Stimulated activated CD4-positive, alpha-beta T cell treated with anti-CD3 and anti-CD28 coated beads, Interleukin-4, amount 100 ng/mL, for 24 hours (primary cell): ENCODE measurements at places on chromosomes 7 and 10.

DNA sequence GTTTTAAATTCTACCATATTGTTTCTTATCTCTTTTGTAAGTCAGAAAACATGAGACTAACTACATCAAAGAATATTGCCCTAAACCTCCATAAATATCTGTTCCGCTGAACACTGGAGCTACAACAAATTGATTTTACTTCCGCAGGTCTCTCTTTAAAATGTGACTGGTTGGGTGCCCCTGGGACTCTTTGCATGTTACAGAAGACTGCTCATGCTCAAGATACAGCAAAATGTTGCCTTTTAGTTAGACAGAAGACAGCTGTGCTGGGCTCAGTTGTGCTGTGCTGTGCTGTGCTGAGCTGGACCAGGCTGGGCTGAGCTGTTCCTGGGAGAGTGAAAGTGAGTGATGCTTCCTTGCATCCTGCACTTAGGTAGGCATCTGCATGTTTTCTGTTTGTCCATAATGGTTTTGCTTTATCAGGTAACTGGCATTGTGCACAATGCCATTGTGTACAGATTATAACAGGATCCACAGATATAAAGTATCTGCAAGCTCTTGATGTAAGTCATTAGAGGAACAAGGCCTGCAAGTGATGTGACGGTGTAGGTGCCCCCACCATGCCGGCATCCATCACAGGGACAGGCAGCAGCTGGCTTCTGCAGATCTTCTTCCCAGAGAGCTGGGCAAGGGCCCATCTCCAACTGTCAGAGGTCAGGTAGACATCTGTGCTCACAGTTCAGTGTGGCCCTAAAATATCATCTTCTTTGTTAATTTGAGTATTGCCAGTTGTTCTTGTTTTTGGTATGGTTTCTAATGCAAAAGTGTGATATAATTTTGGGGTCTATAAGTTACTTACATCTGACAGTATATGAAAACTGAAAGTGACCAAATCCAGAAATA is 972.5 kb upstream of the CELF2 start:
- no peak for DNase-seq

DNA sequence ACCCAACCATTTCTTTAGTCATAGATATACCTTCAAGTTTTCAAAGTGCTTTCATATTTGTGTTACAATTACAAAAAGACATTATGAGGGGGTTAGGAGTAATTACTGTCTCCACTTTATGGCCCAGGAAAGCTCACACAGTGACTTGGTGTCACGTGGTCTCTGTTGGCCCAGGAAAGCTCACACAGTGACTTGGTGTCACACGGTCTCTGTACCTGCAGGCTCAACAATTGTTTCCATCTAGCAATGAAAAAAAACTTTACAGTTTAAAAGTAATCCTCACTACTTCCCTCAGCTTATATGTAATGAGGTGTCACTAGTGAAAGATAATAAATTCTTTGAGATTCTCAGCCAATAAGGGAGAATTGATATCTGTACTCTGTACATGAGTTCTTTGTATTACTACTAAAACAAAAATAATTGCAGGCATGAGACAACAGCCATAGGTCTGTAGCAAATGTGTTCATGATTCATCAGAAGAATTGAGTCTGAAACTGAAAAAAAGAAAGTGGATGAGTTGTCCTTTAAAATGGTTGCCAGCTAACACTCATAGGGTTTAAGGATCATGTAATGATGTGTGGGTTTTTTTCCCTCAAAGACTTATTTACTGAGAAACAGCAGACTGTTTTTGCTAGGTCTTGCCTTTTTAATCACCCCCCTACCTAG is 10.9 kb downstream of the OGDH start:
- peak; percentile 59 for DNase-seq

DNA sequence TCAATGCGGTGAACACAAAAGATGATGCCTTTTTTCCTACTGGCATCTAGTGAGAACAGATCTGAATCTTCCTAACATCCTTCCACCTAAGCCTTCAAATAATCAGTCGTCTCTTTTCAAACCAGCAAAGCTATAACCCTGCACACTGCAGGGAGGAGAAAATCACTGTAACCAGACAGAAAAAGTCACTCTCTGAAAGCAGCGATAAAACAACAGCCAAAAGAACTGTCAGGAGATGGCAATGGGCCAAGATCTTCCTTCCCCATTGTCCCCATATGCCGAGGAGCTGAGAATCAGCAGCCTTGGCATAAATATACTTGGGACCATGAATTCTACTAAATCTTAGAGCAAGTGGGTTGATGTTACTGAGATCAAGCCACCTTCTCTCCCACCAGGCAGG is 13.1 kb downstream of the FZD9 start:
- DNase-seq = no peak

DNA sequence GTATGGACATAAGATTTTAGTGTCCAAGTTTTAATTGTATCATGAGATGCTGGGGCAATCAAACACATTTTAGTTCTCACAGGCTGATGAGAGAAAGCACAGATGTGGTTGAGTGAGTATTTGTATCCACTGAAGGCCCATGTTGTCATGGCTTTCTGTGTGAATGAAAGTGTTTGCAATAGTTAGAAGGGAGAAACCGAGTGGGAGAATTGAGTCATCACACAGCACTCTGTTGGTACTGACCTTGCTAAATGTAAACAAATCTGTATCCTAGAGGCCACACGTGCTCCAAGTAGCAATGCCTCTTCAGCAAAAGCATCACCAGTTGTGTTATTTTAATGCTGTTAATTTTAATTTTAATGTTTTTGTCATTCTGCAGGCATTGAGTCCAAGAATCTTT is 121.2 kb downstream of the EMX2 start:
- no peak for DNase-seq

- DNase-seq = peak; percentile 59
Measured at GRCh38 chr10:123007558-123008354, 839 bp downstream of the IKZF5 start.

DNA sequence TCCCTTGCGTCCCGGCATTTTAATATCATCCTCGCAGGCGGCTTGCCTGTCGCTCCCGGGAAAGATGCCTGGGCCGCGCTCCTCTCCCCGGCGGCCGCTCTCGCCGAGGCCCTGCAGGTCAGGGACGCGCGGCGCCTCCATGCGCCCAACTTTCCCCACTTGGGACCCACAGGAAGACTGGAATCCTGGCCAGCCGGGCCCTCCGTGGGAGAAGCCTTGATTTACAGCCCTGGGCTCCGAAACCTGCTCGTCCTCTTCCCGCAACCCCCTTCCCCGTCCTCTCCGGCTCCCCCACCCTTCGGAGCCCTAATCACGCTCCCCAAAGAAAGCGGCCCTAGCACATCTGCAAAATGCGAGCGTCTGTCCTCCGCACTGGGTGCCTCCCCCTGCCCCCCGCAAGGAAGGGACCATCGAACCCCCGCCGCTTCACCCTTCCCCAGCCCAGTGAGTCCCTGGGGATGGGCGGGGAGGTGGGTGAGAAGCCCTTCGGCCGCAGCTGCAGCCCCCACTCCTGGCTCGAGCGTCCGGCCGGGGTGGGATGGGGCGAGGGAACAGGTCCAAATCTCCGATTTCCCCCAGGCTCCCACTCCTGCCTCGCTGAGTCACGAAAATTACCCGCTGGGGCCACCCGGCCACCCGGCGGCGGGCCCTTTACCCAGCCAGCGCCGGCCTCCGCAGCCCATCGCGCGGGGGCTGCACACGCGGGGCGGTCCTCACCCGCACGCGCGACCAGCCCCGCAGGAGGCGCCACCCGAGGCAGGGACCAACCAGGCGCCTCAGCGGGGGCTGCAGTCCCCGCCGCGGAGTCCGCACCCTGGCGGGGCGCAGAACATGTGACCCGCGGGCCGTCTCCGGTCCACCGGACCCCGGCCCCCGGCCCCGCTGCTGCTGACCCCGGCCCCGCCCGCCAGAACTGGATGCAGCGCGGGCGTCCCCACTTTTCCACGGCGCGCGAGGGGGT is 695 bp downstream of the HSPA12A start:
- no peak for DNase-seq

DNA sequence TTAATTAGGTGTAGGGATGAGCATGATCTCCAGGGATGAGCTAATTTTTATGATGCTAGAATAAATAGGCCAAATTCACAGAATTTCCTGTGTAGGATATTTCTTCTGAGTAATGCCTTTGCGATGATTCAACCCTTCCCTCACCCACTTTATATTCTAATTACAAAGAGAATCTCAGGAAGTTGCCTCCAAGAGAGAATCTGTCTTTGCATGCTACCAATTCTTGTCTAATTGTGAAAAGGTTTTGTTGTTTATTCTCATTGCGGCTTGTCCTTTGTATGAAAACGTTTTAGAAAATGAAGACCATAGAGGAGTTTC is 6.3 kb downstream of the C7orf57 start:
- DNase-seq = no peak

DNA sequence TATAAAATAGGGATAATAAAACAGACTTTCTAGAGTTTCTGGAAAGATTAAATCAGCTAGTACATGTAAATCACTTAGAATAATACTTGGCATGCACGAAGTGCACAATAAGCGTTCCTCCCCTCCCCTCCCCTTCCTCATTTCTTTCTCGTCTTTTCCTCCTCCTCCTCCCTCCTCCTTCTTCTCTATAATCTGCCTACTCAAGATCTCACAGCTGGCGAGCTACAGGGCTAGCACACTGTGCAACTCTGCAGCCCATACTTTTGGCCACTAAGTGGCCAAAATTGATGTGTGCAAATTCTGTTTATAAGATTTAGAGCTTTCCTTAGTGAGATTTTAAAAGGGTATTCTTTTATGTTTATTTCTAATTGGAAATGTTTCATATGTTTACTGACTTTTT is 565.3 kb downstream of the PHTF2 start:
- DNase-seq = no peak

DNA sequence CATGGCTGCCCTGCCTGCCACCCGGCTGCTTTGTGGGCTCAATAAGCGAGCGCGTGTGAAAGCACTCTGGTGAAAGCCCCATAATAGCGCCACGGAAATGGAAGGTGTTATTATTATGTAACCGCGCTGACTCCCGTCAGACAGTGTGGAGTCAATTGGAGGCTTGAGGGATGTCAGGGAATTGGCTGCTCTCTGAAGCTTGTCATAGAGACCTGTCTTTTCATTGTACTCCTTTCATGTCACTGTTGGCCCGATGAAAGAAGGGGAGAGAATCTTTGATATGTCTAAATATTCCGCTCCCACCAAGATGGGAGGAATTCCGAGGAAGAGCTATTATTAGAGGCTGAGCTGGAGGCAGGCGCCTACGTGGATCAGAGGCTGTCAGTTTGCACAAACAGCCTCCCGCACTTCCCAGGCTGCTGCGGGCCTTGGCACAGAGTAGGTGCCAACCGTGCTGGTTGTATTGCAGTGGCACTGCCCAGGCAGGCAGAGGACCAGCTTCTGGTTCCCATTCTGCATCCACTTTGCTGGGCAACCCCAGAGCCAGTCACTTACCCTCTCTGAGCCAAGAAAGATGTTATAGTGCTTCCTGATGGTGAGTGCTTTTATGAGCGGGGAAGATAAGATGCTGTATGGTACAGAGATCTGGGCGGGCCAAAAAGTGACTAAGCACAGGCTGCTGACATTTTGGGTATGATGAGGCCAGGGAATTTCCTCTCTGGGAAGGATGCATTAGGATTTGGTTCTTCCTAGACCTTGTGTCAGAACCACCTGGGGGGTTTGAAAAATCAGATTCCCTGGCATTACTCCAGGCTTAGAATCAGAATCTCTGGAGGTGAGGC is 151.4 kb downstream of the RPS24 start:
- no peak for DNase-seq

- DNase-seq = no peak
Measured at GRCh38 chr10:120689777-120690529, 161.2 kb upstream of the WDR11 start.

GRCh38 chr7:112202816-112203215 is 3.4 kb downstream of the DOCK4 start:
- peak; percentile 9 for DNase-seq

- DNase-seq = no peak
Measured at GRCh38 chr10:129968020-129968852, 4.2 kb upstream of the EBF3 start.

DNA sequence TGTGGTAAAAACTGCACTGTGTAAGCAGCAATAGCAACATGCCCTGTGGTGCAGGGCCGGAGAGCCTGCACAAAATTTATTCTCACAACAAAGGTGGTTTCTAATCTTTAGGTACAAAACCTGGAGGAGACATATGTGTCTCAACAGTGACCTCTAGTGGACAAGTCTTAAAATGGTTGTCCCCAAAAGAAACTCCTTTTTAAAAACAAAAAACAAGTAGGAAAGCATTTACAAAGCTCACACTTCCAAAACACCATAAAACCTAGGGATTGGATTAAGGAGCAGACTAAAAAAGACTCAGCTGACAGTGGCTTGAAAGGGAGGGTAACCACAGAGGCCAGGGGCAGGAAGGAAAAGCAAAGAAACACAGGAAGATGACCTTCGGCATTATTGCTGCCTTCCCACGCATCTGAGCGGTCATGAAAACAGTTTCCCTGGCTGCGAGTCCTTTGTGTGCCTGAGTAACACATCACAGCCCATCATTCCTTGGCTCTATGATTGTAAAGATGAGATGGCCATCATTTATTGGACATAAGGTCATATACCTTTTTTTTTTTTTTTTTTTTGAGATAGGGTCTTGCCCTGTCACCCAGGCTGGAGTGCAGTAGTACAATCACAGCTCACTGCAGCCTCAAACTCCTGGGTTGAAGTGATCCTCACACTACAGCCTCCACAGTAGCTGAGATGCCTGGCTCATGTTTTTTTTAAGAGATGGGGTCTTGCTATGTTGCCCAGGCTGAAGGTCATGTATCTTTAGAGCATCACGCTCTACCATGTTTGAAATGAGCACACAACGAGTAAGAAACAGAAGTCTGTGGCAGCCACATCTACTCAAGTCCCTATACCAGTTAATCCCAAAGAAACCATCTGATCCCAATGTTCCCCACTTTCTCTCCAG is 39.5 kb downstream of the RSU1 start:
- DNase-seq = no peak

DNA sequence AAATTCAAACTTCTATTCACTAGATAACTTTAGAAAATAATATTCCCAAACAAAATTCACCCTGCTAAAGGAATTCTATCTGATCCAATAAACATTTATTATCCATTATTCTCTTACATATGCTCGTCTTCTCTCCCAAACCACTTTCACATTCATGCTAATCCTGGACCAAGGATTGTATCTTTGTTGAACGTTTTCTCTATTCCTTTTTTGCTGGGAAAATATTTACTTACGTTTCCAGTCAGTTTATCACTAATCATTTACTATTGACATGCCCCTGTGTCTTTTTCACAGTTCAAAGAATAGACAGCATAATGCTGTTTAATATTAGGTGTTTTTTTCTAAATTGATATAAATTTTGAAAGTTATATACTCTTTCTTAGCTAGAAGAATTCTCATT is 3.2 kb downstream of the TEX47 start:
- DNase-seq = no peak

DNA sequence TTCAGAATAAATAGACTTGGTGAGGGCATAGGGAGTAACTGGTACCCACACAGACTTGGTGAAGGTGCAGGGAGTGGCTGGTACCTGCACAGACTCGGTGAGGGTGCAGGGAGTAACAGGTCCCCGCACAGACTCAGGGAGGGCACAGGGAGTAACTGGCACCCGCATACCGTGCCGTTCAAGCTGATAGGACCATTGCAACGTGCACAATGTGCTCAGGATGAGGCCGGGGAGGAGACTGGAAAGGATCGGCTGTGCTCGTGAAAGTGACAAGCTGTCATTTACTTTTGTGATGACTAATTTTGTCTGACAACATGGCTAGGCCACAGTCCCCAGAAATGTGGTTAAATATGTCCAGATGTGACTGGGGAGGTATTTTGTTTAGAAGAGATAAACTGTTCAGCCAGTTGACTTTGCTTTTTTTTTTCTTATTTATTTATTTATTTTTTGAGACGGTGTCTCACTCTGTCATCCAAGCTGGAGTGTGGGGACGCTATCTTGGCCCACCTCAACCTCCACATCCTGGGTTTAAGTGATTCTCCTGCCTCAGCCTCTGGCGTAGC is 76.2 kb upstream of the NMT2 start:
- DNase-seq = no peak
